ENCODE measurements at places on chromosomes 5 and 9. TPM values are rescaled to one million over a fixed set of nuclear protein-coding genes. Genes with fewer than 3 reads are reported as not detected.

The MSX2 gene
- total RNA-seq, result 0.21 TPM

The JAKMIP2 gene
- 0.14 TPM for total RNA-seq

The WHRN gene
- 3.1 TPM for total RNA-seq

The FOXD1 gene
- 3.0 TPM for total RNA-seq

The GABRA1 gene
- total RNA-seq, result not detected

The SHOC1 gene
- total RNA-seq, result 0.19 TPM

The COL27A1 gene
- 8.5 TPM for total RNA-seq

The PCDHGA12 gene
- 4.7 TPM for total RNA-seq

The MEGF10 gene
- total RNA-seq, result 0.05 TPM

The PTGDS gene
- not detected for total RNA-seq

The MARCHF11 gene
- total RNA-seq, result not detected

The BSPRY gene
- 15.3 TPM for total RNA-seq

The DND1 gene
- total RNA-seq, result 0.28 TPM

The OTULINL gene
- total RNA-seq, result 0.99 TPM
